ENCODE measurements at places on chromosomes 12 and 14.

DNA sequence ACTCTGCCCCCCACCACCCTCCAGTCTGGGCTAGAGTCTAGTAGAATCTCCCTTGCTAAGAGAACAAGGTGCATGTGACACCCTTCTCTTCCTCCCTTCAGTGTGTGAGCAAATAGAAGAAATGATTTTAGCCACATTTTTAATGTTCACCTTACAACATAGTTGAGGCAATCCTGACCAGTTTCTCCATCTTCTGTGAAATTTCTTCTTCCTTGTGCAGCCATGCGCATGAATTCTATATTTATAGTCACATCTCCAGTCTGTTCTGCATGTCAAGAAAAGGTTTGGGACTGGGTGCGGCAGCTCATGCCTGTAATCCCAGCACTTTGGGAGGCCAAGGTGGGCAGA is 9.5 kb upstream of the LTA4H start:
- DNase-seq: no peak

- DNase-seq: no peak
Measured at GRCh38 chr14:64951724-64952123, 9.2 kb upstream of the GPX2 start.

DNA sequence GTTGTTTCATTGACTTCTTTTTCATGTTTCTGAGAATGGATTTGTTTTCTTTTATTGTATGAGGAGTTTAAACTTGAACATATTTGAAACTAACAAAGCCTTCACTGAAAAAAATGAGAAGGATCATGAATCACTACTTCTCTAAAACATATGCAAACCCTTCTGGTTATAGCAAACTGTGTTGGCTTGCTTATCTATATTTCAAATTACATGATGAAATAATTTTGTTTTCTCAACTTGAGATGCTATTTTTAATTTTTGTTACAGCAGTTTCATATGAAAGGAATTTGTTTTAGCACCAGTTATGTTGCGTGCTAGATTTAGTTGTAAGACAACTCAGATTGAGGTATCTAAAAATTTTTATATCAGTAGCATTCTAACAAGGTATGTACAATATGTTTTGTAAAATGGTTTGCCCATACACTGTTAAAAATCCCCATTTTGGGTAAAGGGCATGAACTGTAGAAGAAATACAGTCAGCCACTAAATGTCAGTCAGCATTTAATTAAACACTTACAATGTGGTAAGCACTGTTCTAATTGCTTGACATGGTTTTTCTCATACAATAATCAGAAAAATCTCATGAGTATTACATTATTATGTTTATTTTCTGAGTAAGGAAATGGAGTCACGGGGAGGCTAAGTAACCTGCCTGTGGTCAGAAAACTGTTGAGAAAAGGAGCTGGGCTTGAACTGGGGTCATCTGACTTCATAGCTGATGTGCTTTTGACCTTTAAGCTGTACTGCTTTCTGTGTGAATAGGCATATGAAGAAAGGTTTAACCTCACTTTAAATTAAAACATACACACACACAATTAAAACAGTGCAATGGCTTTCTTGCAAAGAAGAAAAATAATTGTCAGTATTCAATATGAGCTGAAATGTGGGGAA is 105.7 kb downstream of the PLEKHA5 start:
- DNase-seq: peak; percentile 75

DNA sequence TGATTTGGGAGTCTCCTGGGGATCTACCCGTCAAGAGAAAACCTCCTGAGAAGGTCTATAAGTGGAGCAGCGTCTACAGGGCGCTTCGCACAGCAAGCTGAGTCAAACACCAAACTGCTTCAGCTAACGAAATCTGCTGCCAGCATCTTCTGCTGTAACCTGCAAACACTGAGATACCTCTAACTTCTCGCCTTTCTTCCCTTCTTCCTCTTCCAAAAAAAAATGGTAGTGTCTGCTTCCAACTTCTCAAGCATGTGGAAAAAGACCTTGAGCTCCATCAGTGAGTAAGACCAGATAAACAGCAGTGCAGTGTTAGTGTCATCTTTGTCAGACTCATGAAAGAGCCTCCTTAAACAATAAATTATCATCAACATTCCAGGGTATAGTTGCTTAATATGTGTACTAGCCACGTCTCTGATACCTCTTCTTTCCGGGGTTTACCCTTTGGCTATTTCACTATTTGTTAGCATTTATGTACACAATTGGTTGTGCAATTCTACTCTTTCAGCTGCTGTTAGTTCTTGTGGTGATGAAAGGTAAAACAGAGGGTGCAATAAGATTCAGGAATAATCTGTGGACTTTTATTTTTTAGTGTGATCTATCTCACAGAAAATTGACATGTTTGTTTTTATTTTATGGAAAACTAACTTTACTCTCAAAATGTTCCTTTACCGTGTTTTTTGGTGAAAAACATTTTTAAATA is 81.6 kb downstream of the LLPH start:
- peak; percentile 55 for DNase-seq

DNA sequence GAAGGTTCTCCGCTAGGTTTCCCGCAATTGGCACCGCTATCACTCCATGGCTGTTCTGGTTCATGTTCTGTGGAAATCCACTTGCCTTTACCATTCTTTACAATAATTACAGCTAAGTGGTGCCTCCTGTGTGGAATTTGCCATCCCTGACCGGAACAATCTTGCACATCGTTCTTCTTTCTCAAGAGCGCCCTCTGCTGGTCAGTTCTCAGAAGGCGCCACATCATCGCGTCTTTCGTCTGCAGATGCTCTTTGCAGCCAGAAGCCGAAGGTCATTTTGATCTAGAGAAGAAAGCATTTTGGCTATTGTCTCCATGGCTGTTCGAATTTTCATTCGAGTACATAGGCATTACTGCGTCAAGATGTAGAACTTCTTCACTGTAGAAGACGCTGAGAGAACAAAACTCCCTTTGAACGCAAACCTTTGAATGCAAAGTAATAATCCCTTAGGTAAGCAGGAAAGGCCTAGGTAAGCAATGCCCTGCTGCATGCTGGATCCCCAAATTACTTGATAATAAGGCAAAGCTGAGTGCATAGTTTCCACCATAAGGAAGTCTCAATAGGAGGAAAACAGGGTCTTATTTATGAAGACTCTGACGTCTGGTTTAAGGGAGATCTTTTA is 10.1 kb upstream of the RTRAF start:
- peak; percentile 74 for DNase-seq

DNA sequence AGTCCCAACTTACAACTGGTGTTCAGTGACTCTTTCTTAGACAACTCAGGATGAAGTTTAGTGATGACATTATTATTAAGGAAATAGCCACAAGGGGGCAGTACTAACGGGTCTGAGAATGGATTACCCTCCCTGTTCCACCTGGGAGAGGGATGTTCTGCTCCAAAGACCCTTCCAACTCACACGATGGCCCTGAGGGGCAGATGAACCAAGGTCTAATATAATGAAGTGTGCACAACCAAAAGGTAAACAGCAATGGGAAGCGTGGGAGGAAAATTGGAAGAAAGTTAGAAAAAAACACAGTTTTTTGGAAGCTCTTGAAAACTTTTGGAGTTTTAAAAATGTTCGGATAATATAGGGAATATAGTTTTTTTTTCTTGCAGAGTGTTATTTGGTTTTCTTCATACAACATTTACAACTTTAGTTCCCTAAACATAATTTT is 24.0 kb downstream of the FGF6 start:
- peak; percentile 24 for DNase-seq

- DNase-seq: no peak
Measured at GRCh38 chr14:101068313-101069227, 165.0 kb upstream of the RTL1 start.

DNA sequence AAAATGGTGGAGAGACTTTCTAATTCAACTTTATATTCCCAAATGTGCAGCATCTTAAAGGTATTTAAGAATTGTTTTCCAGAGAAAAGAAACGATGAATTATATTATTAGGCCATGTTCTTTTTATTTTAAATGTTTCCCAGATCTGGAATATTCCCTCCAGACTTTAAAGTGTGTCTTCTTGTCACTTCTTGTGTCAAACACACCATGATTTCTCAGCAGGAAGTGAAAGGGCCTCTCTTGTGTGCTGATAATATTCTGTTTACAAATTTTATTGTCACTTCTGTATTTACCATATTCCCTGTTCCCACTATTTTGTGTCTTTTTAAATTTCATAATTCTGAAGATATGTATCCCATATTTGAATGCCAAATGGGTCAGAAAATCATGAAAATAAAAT is 455.0 kb upstream of the FLRT2 start:
- no peak for DNase-seq

- DNase-seq: no peak
Measured at GRCh38 chr14:102230481-102231210, 74.3 kb downstream of the MOK start.

GRCh38 chr12:130434560-130434959 is 96.9 kb downstream of the PIWIL1 start:
- DNase-seq: no peak

- peak; percentile 96 for DNase-seq
Measured at GRCh38 chr12:116455540-116456329, 103.4 kb upstream of the MAP1LC3B2 start.

DNA sequence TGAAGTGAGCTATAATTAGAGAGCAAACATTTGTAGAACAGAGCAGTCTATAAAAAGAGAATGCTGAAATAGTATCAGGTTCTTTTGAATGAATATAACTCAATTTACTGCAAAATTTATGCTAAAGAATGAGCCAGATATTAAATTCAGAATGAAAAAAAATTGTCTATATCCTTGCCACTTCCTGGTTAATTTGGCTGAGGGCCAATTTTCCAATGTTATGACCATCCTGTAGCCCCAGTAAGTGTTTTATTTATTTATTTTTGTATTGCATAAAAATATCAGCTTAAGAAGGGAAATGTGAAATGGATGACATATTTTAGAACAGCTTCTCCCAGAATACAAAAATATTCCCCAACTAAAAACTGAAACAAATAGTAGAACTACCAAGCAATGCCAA is 263.4 kb downstream of the SOX5 start:
- DNase-seq: no peak

DNA sequence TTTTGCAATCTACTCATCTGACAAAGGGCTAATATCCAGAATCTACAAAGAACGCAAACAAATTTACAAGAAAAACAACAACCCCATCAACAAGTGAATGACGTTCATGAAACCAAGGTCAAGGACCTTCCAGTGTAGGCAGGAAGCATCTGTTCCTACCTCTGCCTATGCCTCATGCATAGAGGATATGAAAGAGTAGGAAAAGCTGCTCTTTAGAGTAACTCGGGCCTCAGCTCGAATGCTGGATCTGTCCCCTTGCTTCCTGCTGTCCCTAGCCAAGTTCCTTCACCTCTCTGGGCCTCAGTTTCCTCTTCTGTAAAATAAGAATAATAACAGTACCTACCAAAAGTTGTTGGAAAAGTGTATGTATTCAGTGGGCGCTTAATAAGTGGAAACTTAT is 65.0 kb downstream of the FOXN4 start:
- no peak for DNase-seq

DNA sequence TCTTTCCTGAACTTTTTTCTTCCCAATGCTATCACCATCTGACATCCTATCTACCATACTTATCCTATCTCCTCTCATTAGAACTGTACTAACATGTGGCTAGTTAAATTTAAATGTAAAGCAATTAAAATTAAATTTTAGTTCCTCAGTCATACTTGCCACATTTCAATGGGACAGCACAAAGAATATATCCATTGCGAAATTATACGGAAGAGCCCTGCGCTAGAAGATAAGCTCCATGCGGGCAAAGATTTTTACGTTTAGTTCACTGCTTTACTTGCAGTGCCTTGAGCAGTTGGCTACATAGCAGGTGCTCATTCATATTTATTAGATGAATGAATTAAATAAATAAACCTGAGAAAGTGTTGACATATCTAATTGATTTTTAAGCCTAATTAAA is 33.1 kb downstream of the SEC23A start:
- DNase-seq: no peak

- DNase-seq: no peak
Measured at GRCh38 chr12:93153321-93153720, 224.2 kb upstream of the EEA1 start.

DNA sequence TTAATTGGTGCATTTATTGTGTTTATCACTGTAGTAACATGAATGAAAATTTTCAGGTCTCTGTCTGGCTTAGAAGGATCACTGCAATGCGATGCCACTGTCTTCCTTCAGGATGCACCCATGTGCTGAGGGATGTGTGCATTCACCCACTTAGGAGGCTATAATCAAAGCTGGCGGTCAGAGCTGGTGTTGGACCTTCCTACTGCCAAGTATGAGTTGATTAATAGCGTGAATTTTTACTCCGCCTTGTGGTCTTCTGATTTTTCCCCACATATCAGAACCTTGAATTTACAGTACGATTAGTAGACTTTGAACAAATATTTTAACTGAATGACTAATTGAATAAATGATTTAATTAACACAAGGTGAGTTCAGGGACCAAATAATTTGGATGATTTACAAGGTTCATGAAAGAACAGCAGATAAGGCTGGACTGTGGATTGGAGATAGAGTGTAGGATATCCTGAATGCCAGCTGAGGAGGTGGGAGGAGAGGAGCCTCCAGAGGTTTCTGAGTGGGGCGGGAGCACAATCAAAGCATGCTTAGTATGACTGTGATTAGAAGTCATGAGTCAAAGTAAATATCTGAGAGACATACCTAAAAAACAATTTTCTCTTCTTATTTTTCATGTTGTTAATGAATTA is 50.1 kb downstream of the RERG start:
- DNase-seq: no peak

GRCh38 chr12:32589165-32589865 is 89.8 kb upstream of the DNM1L start:
- no peak for DNase-seq

DNA sequence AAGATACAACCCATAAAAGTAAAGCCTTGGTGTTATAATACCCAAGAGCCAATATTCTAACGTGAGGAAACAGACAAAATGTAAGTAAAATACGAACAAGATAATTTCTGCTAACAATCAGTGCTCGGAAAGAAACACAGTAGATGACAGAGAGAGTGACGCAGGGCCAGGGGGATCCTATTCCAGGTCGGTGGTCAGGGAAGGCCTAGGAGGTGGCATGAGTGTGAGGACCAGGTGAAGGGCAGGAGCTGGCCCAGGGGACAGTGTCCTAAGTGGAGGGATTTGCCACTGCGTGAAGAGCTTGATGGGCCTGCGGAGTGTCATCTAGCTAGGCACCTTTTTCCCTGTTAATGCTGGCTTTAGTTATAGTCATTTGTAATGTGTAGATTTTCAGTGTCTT is 35.3 kb downstream of the ETV6 start:
- no peak for DNase-seq

- no peak for DNase-seq
Measured at GRCh38 chr12:95701722-95702418, 88.7 kb downstream of the NTN4 start.

DNA sequence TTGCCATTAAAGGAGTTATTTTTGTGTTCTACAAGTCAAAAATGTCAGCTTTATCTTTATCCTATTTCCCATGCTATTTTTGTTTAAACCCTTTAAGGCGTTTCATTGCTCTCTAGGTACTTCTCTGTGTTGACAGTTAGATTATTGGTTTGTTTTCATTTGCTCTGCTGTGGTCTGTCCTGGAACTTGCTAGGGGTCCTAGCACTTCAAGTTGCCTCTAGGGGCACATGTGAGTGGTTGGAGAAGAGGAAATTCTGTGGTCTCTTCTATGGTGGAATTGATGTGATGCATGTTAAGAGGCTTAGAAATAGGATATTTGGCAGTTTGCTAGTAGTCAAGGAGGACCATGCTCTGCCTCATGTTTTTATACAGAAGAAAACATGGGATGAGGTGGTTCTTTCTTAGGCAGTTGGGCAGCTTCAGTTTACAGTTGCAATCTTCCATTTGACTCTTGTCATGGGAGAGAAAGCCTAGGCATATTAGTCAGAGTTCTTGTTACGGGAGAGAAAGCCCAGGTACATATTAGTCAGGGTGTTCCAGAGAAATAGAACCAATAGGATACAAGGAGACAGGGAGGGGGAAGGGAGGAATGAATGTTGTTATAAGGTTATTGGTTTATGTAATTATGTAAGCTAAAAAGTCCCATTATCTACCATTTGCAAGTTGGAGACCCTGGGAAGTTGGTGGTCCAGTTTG is 14.4 kb downstream of the TTLL5 start:
- no peak for DNase-seq

All from AG10803 (cell line).